ENCODE measurements at places on chromosomes 6 and 20. TPM values are rescaled to one million over a fixed set of nuclear protein-coding genes. Genes with fewer than 3 reads are reported as not detected.

DNA sequence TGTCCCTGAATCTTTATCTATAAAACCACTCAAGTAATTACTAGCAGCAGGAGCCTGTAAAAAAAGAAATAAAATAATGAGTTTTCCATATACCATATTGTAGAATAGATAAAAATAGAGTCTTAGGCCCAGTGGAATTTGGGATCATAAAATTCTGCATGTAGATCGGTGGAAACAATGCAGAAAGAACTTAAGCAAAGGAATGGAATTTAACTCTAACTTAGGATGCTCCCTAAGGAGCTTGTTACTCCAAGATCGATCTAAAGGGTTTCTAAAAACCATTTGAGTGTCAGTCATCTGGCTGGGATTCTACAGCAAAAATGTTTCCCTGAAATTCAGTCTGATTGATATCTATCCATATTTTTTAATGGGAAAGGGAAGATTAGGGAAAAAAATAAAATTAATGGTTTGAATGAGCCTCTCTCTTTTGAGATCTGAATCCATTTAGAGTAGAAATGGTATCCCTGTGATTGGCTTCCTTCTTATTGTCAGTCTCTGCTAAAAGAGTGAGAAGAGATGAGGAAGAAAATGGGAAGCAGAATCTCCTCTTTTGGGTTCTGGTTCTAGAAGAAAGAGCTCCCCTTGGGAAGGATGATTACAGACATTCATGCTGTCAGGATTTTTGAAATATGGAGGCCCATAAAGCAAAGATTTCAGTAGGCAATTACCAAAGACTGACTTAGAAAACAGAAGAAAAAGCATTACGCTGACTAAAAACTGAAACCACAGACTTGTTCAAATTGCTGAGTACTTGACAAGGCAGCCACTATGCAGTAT, 564.3 kb upstream of the MARCKS start:
- no peak for DNase-seq
- H3K36me3 ChIP-seq = no peaks in the 10 kb centered on the region
- no peak overlapping the region for H3K4me3 ChIP-seq
- no peak overlapping the region for H3K27ac ChIP-seq
- H3K4me1 ChIP-seq = no peaks in the 10 kb centered on the region

DNA sequence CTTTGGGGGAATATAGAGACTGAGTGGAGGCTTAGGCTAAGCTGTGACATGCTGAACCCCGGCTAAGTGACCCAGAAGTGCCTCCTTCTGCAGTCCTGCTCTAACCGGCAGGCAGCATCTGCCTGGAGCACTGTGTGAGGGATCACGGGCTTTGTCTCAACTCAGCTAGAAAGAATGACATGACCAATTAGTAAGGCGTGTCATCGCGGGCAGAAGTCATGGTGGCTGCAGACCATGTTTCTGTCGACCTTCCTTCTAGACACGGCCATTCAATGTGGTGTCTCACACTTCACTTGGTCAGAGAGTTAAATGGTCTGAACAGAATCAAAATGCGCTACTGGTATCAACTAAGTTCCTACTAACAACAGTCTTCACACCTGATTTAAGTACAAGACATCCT, 35.0 kb downstream of the HUS1B start:
- no peaks in the 10 kb centered on the region for H3K4me1 ChIP-seq
- no peaks in the 10 kb centered on the region for H3K27me3 ChIP-seq
- H3K27ac ChIP-seq = no peak overlapping the region
- H3K4me3 ChIP-seq = no peak overlapping the region
- peaks cover 13% of the 10 kb centered on the region for H3K36me3 ChIP-seq
- DNase-seq = no peak

Gene ULBP2
- total RNA-seq = 0.69 TPM

Gene GRM1
- not detected for total RNA-seq

GRCh38 chr6:106090001-106090400, 3.9 kb downstream of the PRDM1 start:
- no peak overlapping the region for H3K27ac ChIP-seq
- H3K27me3 ChIP-seq = peaks cover 40% of the 10 kb centered on the region
- no peak for DNase-seq
- peaks cover 42% of the 10 kb centered on the region for H3K4me1 ChIP-seq
- no peak overlapping the region for H3K4me3 ChIP-seq

Gene OVOL2
- total RNA-seq = not detected

- H3K4me1 ChIP-seq = no peaks in the 10 kb centered on the region
- DNase-seq = no peak
- no peak overlapping the region for H3K4me3 ChIP-seq
- no peak overlapping the region for H3K27ac ChIP-seq
Measured at GRCh38 chr6:12733876-12734275, 17.3 kb downstream of the PHACTR1 start.

GRCh38 chr6:13354331-13355042, 26.1 kb upstream of the TBC1D7 start:
- H3K27ac ChIP-seq = peak overlapping the region; percentile 99
- no peaks in the 10 kb centered on the region for H3K36me3 ChIP-seq
- DNase-seq = no peak
- peaks cover 45% of the 10 kb centered on the region for H3K4me1 ChIP-seq
- peak overlapping the region; percentile 26 for H3K4me3 ChIP-seq

Gene MCCD1
- total RNA-seq = not detected

- no peaks in the 10 kb centered on the region for H3K27me3 ChIP-seq
- no peaks in the 10 kb centered on the region for H3K36me3 ChIP-seq
- DNase-seq = no peak
- no peak overlapping the region for H3K4me3 ChIP-seq
- H3K4me1 ChIP-seq = no peaks in the 10 kb centered on the region
Measured at GRCh38 chr6:50128420-50129005, 78.8 kb upstream of the DEFB112 start.

DNA sequence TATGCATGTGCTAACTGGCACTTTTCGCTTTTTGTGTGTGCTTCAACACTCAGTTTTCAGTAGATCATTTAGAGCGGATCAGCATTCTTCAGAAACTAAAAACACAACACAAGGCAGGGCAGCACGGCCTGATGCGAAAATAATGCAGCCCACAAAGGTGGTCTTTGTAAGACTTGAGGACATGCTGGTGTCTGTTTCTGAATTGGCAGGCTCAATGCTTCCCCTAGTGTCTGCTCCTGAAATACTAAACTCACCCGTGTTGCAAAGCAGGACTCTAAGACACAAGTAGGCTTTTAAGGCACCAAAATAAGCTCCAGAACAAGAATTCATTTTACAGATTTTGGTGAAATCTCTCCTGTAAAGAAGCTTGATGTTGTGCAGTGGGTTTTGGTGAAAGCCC, 676.5 kb downstream of the TENT5A start:
- DNase-seq = no peak
- no peak overlapping the region for H3K4me3 ChIP-seq
- H3K27ac ChIP-seq = no peak overlapping the region
- no peaks in the 10 kb centered on the region for H3K36me3 ChIP-seq
- no peaks in the 10 kb centered on the region for H3K27me3 ChIP-seq

Gene MPC1
- total RNA-seq = 18.7 TPM

Gene LHFPL5
- total RNA-seq = not detected

Gene SOX18
- not detected for total RNA-seq

GRCh38 chr6:144174006-144174405, 23.7 kb downstream of the STX11 start:
- no peaks in the 10 kb centered on the region for H3K27me3 ChIP-seq
- no peak for DNase-seq
- no peak overlapping the region for H3K4me3 ChIP-seq
- H3K36me3 ChIP-seq = peaks cover 37% of the 10 kb centered on the region
- H3K27ac ChIP-seq = no peak overlapping the region
- H3K4me1 ChIP-seq = peaks cover 14% of the 10 kb centered on the region

Gene SGK2
- 0.60 TPM for total RNA-seq

DNA sequence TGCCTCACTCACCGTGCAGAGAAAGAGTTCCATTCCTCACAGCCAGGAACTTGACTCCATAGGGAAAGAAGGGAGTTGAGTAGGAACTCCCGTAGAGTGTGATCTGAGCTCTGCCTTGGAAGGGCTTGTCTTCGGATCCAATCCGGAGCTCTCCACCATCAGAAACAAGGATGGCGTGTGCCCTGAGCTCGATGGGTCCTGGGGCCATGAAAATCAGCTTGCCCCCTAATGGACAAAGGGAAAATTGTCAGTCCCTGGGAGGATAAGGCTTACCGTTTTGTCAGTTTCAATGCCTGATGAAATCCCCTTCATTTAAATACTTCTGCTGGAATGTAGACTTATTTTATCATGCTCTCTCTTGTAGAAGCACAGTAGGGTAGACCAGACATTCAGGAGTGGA, 153.3 kb downstream of the PKHD1 start:
- no peaks in the 10 kb centered on the region for H3K4me1 ChIP-seq
- no peak for DNase-seq
- no peaks in the 10 kb centered on the region for H3K36me3 ChIP-seq
- H3K27ac ChIP-seq = no peak overlapping the region
- no peaks in the 10 kb centered on the region for H3K27me3 ChIP-seq
- no peak overlapping the region for H3K4me3 ChIP-seq

Gene RAD21L1
- total RNA-seq = not detected

- peak overlapping the region; percentile 86 for H3K4me3 ChIP-seq
- H3K27me3 ChIP-seq = no peaks in the 10 kb centered on the region
- peaks cover 54% of the 10 kb centered on the region for H3K4me1 ChIP-seq
- H3K36me3 ChIP-seq = peaks cover 75% of the 10 kb centered on the region
- DNase-seq = no peak
- H3K27ac ChIP-seq = peak overlapping the region; percentile 97
Measured at GRCh38 chr20:17965042-17965697, 3.4 kb downstream of the SNX5 start.

GRCh38 chr20:52269321-52269720, 77.7 kb upstream of the ZFP64 start:
- H3K27me3 ChIP-seq = no peaks in the 10 kb centered on the region
- no peak for DNase-seq
- H3K4me1 ChIP-seq = peaks cover 2% of the 10 kb centered on the region
- H3K27ac ChIP-seq = no peak overlapping the region
- H3K4me3 ChIP-seq = no peak overlapping the region

DNA sequence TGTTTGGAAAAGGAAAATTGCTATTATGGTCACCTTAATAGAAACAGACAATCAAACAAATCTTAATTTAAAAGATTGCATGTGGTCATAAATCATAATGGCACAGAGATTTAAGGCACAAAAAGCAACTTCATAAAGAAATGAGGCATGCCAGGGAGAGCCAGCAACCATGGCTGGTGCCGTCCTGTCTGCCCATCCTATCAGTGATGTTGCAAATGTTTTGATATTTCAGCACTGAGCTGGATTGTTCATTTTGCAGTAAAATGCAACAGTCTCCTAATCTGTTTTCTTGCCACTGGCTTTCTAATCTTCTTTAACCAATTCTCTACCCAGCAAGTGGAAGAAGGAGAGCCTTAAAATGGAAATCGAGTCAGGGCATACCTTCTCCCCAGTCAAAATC, 249.8 kb downstream of the SAMD5 start:
- H3K4me3 ChIP-seq = no peak overlapping the region
- H3K4me1 ChIP-seq = no peaks in the 10 kb centered on the region
- DNase-seq = no peak
- no peak overlapping the region for H3K27ac ChIP-seq
- no peaks in the 10 kb centered on the region for H3K27me3 ChIP-seq

- no peak for DNase-seq
- peaks cover 2% of the 10 kb centered on the region for H3K4me1 ChIP-seq
- H3K4me3 ChIP-seq = no peak overlapping the region
- H3K27me3 ChIP-seq = peaks cover 10% of the 10 kb centered on the region
- H3K36me3 ChIP-seq = no peaks in the 10 kb centered on the region
- H3K27ac ChIP-seq = no peak overlapping the region
Measured at GRCh38 chr6:30152910-30153610, 8.0 kb downstream of the TRIM10 start.
